ENCODE measurements at places on chromosomes 7 and 10.

DNA sequence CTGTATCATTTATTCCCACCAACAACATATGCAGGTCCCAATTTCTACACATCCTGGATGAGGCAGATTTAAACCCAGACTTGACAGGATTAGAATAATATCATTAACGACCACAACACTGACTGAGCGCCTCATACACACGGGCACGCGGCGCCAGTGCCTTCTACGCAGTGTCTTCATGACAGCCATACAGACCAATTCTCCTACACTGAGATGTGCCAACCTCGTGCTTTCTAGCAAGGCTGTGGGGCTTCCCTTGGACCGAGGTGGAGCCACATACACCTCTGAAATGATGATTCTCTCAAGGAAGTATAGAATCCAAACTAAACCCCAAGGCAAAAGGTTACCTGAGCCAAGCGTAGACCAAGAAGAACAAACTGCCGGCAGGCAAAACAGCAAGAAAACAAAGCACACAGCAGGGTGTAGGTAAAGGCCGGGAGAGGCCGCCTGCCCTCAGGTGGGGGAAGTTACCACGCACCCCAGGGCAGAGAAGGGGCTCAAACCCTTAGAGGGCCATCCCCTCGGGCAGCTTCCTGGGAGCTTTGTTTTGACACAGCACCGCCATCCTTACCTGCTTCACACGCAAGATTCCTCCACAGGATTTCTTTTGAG, 75.8 kb downstream of the DLG5 start:
- no peak for DNase-seq

- DNase-seq = no peak
These were observed at the start of gene RNF32 for GRCh38 chr7:156640257-156640948. Gene RNF32 (plus strand): TSS chr7:156640774. CDS start chr7:156643878, 3,104 bp downstream.

DNA sequence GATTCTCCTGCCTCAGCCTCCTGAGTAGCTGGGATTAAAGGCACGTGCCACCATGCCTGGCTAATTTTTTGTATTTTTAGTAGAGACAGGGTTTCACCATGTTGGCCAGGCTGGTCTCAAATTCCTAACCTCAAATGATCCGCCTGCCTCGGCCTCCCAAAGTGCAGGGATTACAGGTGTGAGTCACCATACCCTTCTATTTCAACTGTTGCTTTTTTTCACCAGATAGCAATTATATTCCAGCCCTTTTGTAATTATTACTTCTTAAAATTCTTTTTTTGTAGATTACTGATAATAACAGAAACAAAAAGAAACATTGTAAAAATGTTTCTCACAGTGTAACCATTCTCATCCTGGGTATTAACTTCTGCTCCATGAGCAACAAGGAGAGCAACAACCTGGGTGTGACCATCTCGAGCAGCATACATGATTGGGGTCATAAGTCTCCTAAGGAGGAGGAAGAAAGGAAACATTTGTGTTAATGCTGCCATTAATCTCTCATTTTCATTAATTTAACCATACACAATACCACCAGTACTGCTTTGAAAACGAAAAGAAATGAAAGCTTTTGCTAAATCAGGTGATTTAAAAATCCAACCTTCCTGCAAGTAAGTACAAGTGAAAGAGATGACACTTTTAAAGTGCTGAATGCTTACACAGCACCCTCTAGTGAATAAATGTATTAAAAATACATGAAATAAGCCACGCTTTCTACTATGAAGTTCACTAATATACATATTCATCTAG, 41.8 kb downstream of the ASZ1 start:
- DNase-seq = peak; percentile 39

- no peak for DNase-seq
These were observed 2.8 kb upstream of the LZTS2 start for GRCh38 chr10:100996678-100997359.

GRCh38 chr7:37341033-37341630, 107.5 kb downstream of the ELMO1 start:
- DNase-seq = no peak

DNA sequence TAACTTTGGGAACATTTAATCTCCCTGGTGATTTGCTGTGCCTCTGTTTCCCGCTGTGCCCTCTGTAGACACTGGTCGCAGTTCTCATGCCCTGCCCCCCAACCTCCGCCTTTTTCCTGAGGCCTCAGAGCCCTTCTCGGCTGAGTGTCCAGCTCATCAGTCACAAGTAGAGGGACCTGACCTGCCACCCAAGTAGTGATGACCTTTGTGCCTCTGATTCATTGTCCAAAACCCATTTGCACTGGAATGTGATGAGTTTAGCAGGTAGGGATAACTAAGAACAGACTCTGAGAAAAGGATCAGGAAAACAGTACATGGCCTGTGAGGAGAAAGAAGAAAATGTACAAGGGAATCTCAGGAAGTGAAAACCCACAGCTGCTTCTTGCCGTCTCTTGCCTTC, 58.8 kb downstream of the LANCL2 start:
- DNase-seq = peak; percentile 30
